NCI-H187 (cell line): ENCODE measurements at places on chromosomes 3 and 15.

DNA sequence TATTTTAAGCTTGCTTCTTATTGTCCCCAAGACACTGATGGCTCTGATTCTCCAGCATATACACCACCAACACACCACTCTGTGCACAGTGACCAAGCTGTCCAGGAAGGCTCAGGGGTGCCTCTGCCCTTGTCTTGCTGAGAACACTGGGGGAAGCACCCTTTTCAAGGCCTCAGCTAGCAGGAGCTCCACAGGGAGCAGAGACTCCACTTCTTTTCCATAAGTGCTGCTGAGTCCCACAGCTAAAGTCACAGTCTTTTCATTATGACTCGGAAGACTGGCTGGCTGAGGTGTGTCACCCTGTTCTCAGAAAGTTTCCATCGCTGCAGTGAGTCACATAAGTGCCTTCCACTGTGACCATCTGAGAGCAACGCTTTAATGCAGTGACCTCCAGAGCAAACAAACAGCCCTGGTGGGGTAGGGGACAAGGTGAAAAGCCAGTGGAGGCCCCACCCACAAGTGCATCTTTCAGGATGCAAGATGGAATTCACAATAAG is 226.9 kb upstream of the CHRNA7 start:
- no peak for DNase-seq

- no peak for DNase-seq
These were observed 17.6 kb downstream of the SERPINI2 start for GRCh38 chr3:167456157-167456799.

DNA sequence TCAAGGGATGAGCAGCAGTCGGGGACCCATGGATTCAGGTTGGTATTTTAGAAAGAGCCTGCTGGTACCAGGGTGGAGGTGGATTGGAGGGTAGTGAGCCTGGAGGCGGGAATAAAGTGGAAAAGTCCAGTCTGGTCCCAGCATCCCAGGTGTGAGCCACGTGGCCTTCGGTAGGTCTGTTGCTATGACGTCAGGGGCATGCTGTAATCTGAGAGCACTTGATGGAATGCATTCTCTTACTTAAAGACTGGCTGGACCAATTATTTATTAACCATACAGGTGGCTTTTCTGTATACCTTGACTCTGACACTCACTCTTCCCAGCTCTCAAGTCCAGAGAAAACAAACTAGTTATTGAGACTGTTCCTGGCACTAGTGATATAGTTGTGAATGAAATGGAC is 389.9 kb upstream of the RGMA start:
- no peak for DNase-seq

DNA sequence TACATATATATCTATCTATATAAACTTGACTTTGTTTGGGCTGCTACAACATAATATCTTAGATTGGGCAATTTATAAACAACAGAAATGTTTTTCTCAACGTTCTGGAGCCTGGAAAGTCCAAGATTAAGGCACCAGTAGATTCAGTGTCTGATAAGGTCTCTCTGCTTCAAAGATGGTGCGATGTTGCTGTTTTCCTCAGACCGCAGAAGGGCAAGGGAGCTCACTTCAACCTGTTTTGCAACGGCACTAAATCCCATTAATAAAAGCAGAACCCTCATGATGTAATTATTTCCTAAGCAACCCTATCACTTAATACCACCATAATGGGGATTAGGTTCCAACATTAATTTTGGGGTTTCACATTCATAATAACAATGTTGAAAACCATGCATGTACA is 1134.8 kb downstream of the NSUN3 start:
- no peak for DNase-seq

DNA sequence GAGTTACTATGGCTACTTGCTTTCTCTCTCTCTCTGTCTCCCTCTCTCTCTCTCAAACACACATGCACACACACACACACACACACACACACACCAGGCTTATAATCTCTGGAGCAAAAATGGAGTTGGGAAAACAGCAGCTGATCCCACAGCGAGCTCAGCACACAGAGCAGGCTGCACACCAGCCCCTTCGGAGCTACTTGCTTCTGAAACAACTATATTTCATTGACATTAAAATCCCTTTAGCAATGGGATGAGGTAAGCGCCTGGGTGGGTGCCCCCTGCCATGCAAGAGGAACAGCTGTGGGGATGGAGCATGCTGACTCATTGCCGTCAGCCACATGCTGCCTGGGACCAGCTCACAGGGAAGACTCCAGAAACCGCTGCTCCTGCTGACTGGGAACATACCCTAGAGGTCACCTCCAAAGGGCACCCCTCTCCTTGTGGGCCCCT is 45.7 kb downstream of the B3GNT5 start:
- DNase-seq = no peak

- no peak for DNase-seq
These were observed 238.1 kb upstream of the SETMAR start for GRCh38 chr3:4065085-4065484.

- no peak for DNase-seq
These were observed 110.6 kb downstream of the DTWD1 start for GRCh38 chr15:49731187-49732099.

DNA sequence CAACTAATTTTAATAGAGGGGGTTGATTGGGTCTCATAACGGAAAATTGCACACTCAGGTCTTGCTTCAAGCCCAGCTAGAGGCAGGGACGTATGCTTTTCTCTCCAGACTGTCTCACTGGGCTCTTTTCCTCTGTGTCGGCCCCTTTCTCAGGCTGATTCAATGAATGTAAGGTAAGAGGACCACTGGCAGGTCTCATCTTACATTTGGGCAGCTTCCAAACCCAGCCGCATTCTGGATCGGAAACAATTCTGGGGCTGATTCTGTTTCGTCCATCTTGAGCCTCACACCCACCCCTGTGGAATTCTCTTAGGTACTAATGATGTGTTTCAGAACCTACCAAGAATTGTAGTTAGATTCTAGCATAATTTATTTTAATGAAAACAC is 40.7 kb downstream of the TMEM212 start:
- no peak for DNase-seq

DNA sequence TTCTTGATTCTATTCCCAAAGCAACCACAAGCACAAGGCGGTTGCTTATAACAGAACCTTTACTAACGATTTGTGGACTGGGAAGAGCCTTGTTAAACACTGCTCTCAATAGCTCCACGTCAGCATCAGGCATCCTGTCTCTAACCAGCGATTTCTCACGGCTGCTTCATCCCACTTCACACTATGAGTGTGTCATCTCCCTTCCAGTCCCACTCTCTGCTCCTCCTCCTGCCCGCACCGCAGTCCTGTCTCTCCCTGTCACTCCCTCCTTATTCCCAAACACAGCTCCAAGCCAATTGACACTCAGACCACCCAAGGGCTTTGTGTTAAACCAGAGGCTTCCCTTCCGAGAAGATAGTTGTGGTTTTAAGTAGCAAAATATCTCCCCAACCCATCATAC is 94.8 kb downstream of the ABHD5 start:
- DNase-seq = no peak

DNA sequence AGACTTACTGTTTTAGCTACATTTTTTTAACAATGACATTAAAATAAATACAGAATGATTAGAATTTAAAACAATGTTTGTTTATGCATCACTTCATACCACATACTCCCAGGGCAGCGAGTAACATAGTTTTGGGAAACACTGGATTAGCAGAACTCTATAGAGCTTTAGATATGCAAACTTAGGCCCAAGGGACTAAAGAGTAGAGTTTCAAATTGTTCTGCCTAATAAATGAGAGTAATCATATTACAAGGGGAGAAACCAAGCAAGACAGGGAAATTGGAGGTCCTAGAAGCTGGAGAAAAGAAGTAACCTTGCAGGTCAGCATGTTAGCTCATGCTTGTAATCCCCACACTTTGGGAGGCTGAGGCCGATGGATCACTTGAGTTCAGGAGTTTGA is 3.6 kb upstream of the DAZL start:
- no peak for DNase-seq

DNA sequence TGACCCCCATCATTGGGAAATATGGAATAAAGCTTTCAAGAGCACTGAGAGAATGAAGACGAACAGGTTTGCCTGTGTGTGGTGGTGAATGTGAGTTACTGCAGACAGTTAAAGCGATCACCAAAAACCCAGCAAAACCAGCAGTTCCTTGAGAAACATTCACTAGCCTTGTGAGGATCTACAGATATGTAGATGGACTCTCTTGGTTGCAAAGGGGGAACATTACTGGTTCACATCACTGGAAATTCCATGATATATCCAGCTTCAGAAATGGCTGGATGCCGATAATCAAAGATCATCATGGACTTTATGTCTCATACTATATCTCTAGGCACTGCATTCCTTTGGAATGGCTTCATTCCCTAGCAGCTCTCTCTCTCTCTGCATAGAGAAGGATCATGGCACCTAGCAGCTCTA is 10.2 kb upstream of the HERC1 start:
- no peak for DNase-seq

- DNase-seq = no peak
These were observed 40.4 kb downstream of the WHAMM start for GRCh38 chr15:82849556-82850512.

- no peak for DNase-seq
These were observed 60.5 kb downstream of the STARD5 start for GRCh38 chr15:81263477-81263876.

DNA sequence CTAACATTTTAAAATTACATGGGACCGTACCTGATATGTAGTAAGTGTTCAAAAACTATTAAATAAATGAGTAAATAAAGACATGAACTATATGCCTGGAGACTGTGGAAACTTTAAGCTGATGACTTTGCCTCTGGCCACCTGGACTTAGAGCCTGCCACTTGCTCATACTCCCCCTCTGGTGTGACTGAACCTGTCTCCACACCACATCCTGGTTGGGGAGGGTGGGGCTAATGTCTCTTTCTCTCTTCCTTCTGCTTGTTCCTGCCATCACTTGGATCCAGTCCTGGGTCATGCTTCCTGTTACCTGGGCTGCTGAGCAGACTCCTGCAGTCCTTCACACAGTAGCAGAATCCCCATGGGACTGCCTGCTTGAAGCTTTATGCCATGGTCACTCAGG is 8.2 kb upstream of the TMEM158 start:
- no peak for DNase-seq

GRCh38 chr15:69653846-69654245 is 201.2 kb downstream of the RPLP1 start:
- no peak for DNase-seq

DNA sequence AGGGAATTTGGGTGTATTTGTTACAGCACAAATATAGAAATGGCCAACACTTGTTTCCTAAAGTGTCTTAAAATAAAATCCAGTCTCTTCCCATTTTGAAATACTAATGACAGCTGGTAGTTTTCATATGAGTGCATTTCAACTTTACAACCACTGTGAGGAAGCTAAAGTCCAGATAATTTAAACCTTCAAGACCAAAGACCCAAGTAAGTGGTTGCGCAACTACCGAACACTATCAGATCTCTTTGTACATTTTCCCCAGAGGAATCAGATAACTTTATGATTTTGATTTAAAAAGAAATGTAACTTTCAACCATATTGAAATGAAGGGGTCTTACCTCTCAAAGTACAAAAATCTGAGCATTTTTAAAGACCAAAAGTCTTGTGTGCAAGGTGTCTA is 14.3 kb downstream of the BCL2L10 start:
- no peak for DNase-seq

DNA sequence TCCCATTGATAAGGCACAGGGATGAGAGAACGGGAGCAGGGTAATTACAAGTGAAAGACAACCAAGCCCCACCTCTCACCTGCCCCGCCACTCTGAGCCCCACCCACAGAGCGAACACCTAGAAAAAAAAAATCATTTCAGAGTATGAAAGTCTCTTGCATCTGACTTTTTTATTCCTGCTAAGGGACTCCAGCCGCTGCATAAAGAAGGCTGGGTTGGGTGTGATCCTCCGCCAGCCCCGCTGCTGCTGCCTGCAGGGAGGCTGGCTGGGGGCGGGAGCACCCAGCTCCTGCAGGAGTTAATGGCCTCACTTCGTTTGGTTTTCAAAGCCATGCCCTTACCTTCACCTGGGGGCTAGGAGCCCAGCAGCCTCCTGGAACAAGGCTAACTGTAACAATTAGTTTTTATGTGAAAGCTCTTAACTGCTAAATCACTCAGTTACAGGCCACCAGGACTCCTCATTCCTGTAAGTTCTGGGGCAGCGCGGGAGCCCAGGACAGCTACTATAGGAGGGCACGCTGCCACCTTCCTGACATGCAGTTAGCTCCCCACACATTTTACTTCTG is 78.0 kb upstream of the SNRPA1 start:
- DNase-seq = no peak

DNA sequence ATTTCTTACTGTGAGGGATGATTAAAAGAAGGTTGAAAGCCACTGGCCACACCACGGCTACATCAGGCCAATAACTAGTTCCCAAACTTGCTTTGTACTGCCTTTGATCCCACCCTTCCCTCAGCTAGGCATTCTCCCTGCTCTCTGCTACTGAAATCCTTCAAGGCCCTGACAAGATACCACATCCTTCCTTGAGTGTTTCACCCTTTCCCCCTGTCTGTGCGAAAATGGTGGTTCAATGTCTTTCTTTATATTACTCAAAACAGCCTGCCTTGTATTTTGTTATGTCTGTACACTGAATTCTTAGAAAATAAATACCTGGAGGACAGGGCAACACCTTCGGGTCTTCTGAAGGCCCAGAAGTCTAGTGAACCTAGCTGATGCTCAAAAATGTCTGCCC is 932 bp upstream of the VPS8 start:
- no peak for DNase-seq

- DNase-seq = no peak
These were observed 304.4 kb downstream of the BCHE start for GRCh38 chr3:165532851-165533250.

- DNase-seq = no peak
These were observed 22.1 kb downstream of the CNTN3 start for GRCh38 chr3:74592359-74592758.
